ENCODE measurements at places on chromosomes 2 and 18. TPM values are rescaled to one million over a fixed set of nuclear protein-coding genes. Genes with fewer than 3 reads are reported as not detected.
A peak's percentile ranks its signal among the peaks of the same experiment; 100 is the strongest.

DNA sequence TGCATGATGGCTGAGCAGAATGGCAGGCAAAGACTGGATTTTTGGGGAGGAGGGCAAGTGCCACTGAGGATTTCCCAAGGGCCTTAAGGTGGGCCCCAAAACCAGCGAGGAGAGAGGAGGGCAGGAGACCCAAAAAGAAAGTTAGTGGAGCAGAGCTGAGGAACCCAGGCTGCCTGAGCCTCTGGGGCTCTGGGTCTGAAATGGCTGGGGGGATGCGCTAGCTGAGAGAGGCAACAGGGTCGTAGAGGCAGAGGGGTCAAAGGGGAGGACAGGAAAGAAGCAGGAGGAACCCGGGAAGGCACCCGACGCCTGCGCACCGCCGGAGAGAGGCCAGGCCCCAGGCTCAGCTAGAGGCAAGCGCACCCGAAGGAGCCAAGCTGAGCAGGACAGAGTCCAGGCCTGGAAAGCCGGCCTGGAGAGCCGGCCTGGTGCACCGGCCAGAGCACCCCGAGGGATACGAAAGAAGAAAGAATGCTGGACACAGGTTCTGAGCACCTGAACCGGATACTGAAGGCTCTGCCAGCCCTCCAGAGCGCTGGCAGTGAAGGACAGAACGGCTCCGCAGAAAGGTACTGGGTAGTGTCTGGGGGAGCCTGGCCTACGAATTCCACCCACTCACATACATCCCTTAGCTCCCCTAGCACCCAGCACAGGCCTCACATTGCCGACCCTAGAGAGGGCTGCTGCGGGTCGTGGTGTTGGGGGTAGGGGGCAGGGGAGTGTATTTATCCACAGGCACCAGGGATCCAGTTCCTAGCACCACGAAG, 39.5 kb upstream of the ATP6V1B1 start:
- DNase-seq = no peak

DNA sequence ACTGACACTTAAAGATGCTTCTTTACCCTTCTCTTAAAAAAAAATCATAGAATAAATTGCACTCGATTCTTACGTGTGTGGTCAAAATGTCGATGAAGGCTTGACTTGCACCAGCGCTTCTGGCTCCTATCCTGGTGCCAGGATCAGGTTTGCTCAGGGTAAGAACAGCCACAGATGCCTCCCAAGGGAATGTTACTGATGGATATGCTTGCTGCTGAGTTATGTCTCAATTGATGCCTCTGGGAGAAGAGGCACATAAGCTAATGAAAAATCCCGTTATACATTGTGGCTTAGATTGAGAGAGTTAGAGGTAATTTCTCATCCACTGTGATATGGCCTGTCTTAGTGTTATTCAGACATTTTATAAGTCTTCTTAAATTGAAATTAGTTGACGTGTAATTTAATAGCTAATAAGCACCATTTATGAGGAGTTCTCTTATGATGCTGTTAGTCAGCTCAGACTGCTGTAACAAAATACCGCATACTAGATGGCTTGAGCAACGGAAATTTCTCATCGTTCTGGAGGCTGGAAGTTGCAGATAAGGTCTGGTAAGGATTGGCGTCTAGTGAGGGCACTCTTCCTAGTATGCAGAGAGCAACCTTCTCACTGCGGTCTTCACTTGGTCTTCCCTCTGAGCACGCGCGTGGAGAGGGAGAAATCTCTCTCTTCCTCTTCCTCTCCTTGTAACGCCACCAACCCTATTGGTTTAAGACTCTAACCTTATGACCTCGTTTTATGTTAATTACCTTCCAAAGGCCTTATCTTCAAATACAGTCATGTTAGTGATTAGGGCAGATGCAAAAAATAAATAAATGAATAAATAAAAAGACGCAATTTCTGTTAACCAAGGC, 116.6 kb upstream of the NOSTRIN start:
- no peak for DNase-seq

DNA sequence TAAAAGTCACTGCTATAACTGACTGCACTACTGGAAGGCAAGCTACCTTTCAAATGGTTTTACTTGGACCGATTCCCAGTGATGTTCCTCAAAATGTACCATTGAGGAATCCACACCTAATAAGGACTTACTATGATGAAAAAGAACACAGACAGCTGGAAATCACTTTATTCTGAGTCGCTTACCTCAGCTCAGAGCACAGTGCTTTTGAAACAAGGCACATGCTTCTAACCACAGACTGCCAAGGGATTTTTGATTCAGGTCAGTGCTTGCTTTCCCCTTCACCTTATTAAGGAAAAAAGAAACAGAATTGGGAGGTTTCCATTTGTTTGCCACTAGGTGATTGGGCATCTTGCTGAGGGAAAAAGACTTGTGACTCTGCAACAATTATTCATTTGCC, 707.5 kb upstream of the FSHR start:
- peak; percentile 1 for DNase-seq

DNA sequence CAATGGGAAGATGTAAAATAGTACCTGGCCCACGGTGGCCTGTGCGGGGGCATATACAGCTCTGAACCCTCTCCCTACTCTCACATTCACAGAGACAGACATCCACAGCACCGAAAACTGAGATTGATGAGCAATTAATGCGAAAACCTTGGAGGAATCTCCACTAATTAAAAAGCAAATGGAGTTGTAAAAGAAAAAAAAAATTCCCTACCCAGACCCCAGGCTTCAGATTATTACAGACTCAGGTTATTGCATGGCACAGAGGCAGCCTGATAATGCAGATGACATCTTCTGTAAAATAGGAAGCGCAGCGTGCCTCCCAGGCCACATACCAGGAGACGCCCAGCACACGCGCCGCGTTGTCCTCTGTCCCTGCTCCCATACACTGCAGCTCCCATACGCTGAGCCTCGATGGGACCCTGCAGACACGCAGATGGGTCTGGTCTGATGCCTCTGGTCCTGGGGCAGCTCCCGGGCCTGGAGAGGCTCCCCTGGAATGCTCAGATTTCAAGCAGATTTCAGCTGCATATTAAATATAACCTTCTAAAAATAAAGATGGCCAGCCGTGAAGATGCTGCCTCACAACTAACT, 496.1 kb upstream of the MYT1L start:
- no peak for DNase-seq

DNA sequence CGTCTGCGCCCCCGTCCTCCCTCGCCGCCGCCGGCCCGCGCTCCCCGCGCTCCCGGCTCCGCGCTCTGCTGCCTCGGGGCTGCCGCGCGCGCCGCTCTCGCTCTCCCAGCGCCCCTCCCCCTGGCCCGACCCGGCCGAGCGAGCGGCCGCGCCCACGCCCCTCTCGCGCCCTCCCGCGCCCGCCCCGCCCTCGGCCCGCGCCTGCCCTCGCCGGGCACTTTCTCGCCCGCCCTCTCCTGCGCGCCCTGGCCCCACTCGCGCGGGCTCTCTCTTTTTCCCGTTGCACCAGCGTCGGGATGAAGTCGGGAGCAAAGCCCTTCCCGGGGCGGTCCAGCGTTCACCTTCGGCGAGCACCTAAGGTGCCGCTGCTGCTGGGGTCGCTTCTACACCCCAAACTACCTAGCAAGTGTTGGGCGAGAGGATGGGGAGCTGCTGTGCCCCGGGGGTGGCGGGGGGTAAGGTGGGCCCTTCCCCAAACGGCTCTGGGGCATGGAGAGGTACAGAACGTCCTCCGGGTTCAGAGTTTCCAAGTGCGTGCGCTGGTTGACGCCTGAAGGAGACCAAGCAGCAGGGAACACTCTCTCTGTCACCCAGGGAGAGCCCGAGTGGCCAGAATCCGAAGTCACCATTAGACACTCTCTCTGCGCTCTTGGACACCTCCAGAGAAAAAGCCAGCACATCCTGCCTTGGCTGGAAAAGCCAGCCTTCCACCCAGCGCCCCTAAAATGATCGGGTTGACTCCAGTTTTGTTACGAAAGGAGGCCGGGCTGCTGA, at the start of gene COLEC12:
Gene COLEC12, minus strand, starts transcription at position 70 of the 774 bp plus-strand sequence. CDS start 187 bp downstream, outside the sequence.
- no peak for DNase-seq

- DNase-seq = peak; percentile 81
These were observed 162.3 kb downstream of the ACKR3 start for GRCh38 chr2:236731767-236732580.

DNA sequence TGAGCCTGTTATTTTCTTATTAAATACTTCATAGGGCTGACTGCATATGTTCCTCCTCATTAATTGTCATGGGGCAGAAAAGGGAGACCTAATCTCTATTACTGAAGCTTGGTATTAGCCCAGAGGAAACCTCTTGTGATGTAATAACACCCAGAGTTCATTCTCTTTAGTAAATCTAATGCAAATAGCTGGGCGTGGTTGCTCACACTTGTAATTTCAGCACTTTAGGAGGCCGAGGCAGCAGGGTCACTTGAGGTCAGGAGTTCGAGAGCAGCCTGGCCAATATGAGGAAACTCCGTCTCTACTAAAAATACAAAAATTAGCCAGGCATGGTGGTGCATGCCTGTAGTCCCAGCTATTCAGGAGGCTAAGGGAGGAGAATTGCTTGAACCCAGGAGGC, 14.7 kb downstream of the DAW1 start:
- no peak for DNase-seq

- DNase-seq = no peak
These were observed 172.1 kb downstream of the SETBP1 start for GRCh38 chr18:44852818-44853217.

GRCh38 chr2:181627545-181627944, 29.4 kb downstream of the CERKL start:
- DNase-seq = peak; percentile 4

DNA sequence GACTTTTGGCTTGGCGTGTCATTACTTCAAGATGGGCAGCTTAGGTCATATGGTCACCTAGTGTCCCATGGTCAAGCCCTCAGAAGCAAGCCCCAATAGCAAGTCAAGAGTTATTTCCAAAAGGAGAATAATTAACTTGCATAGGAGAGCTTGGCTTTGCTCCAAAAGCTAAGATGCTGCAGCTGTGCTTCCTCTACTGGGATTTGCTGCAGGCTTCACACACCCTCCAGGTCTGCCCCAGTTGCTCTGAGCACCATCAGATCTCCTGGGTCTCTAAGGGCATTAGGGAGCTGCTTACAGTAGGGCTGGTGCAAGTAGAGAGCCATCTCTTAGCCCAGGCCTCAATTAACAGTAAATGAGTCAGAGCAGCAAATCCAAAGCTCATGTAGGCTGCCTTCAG, 46.6 kb downstream of the THUMPD2 start:
- no peak for DNase-seq

GRCh38 chr2:8574196-8575037, 107.4 kb upstream of the ID2 start:
- no peak for DNase-seq

DNA sequence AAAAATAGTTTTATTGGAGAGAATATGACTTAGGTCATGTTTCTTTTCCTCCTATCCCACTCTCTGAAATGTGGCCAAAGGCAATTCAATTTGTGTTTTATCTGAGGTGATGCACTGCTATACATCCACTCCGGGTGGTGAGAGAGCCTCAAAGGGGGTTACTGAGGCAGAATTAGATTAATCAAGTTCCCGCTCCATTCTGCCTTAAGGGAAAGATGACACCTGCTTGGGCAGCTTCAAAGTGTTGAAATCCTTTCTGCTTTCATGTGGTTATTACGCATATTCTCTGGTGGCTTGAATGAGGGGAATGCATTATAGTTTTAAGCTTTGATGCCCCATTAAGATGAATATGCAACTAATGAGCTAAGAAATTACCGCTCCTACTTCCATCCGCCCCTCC, 213.0 kb upstream of the TMEFF2 start:
- DNase-seq = no peak

- no peak for DNase-seq
These were observed 56.9 kb upstream of the NFU1 start for GRCh38 chr2:69494126-69494525.

GRCh38 chr2:224973112-224974016, 68.9 kb downstream of the DOCK10 start:
- peak; percentile 46 for DNase-seq

DNA sequence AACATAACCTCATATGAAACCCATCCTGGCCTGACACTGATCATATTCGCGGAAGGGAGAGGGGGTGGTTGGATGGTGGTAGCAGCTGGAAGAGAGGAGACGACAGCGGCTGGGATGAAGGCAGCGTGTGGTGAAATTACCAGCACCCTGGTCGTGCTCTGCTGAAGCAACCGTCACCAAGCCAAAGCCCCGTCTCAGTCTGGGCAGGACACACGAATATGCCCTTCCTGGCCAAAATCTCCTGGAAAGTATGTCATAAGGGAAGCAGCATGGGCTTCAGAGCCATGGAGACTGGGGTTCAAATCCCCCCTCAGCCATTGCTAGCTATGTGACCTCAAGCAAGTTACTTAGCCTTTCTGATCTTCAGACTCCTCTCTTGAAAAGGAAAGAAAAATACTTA, 63.2 kb upstream of the CABLES1 start:
- no peak for DNase-seq

- no peak for DNase-seq
These were observed 620 bp upstream of the SLC9A2 start for GRCh38 chr2:102618452-102619413.

DNA sequence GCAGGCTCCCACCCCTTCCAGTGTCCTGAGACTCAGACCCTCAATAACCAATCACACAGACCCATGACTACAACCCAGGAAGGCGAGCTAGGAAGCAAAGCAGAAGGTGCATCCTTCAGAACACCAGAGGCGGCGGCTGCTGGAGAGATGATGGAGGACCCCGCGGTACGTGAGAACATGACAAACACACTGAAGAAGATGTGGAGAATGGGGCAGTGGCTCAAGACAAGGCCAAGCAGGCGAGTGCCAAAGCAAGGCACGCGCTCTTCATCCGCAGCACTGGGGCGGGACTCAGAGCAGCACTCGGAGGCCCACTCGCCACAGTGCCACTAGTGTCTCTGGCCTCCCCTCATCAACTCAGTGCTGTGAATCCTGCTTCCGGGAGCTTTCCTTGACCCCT, 13.7 kb downstream of the ERFE start:
- DNase-seq = no peak

- peak; percentile 87 for DNase-seq
These were observed 8.7 kb downstream of the FAM178B start for GRCh38 chr2:96977631-96978195.

GRCh38 chr2:172467382-172467781, 40.0 kb downstream of the ITGA6 start:
- no peak for DNase-seq

DNA sequence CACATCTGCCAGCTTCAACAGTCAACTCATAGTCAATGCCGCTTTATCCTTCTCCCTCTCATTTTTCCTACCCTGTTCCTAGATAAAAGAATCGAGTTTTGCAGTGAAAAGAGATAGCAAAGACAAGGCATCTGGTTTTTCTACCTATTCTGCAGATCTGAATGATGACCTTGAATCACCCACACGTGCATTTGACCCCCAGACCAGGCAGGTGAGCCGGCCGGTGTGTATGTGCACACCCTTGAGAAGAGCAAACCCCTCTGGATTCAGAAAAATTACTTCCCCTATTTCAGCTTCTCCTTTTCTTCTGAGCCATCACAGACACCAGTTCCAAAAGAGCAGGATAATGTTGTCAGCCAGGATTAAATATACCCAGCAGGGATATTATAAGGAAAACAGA, 115.6 kb upstream of the ST6GAL2 start:
- no peak for DNase-seq

PRKAG3 gene
- not detected for total RNA-seq

RETREG2 gene
- total RNA-seq = 110 TPM

TTC21B gene
- total RNA-seq = 6.9 TPM

DHRS9 gene
- total RNA-seq = 19.1 TPM

TUBB6 gene
- total RNA-seq = 468 TPM

OTX1 gene
- total RNA-seq = 1.5 TPM

SERPINB12 gene
- total RNA-seq = 1.4 TPM

RAB6C gene
- total RNA-seq = not detected

RBKS gene
- total RNA-seq = 0.90 TPM

All from bronchial epithelial cell (primary cell).